Stimulated activated CD4-positive, alpha-beta T cell treated with anti-CD3 and anti-CD28 coated beads, TNF-alpha, amount 100 ng/mL, for 1 hour (primary cell): ENCODE measurements at places on chromosomes 4 and X.

DNA sequence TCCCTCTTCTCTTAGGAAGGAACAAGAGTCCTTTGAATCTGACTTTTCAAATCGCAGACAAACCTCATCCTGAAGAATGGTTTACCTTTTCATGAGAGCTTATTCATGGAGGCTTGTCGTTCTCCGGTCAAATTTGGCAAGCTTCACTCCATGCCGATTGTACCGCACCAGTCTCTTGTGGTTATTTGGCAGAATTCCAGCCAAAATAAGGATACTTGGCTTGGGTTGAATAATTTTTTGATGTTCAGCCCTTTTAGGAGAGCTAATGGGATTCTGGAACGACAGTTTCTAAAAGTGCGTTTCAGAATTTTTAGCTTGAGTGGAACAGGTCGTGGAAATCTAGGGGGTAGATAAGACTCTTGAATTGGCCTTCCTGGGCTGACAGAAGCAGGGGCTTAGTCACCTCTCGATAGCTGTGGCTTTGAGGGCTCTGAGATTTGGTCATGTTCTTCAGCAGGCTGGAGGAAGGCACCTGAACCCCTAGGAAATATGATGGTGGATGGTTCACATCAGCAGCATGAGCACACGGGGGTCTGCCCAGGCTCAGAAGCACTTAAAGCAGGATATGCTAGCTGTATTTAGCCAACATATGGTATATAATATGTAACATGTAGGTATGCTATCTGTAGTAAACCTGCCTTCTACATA is 1.5 kb downstream of the KLHL2 start:
- no peak for DNase-seq

GRCh38 chrX:17005712-17006368 is 59.4 kb downstream of the REPS2 start:
- DNase-seq = no peak

GRCh38 chrX:110178179-110178865 is 139.6 kb downstream of the AMMECR1 start:
- no peak for DNase-seq

GRCh38 chr4:152586668-152587067 is 50.8 kb upstream of the FBXW7 start:
- DNase-seq = no peak

- DNase-seq = no peak
Observed at GRCh38 chrX:78979789-78980464, 34.7 kb downstream of the P2RY10 start.

DNA sequence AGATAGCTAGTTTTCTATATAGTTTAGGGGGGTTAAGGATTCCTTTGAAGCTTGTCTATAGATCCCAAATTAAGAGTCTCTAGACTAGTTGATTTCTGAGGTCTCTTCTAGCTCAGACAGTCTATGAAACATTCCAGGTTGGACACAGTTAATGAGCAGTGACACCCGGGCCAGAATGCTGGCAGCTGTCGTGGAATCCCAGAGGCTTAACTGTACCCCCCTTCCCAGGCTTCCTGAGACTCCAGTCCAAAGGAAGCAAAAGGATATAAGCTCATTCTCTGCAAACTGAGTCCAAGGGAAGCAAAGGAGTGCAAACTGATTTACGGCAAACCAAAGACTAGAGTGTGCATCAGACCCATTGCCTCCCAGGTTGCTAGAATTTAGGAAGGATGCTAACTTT is 62.9 kb downstream of the DCX start:
- no peak for DNase-seq

DNA sequence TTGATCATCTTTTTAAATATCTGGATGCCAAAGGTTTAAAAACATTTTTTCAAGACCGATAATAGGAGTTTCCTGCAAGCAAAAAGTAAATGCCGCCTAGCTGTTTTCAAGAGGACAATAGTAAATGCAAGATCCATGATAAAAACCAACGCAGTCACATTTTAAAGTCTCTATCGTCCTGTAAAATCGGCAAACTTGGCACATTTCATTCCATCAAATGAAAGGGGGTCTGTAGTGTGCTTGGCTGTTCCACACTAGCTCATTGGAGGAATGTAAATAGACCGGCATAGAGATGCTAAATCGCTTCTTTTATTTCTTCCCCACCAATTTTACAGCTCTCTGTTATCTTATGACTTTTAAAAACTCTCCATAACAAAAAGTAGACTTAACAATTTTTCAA is 202.2 kb downstream of the NLGN4X start:
- DNase-seq = no peak

GRCh38 chr4:125096662-125097061 is 218.1 kb upstream of the FAT4 start:
- DNase-seq = no peak

DNA sequence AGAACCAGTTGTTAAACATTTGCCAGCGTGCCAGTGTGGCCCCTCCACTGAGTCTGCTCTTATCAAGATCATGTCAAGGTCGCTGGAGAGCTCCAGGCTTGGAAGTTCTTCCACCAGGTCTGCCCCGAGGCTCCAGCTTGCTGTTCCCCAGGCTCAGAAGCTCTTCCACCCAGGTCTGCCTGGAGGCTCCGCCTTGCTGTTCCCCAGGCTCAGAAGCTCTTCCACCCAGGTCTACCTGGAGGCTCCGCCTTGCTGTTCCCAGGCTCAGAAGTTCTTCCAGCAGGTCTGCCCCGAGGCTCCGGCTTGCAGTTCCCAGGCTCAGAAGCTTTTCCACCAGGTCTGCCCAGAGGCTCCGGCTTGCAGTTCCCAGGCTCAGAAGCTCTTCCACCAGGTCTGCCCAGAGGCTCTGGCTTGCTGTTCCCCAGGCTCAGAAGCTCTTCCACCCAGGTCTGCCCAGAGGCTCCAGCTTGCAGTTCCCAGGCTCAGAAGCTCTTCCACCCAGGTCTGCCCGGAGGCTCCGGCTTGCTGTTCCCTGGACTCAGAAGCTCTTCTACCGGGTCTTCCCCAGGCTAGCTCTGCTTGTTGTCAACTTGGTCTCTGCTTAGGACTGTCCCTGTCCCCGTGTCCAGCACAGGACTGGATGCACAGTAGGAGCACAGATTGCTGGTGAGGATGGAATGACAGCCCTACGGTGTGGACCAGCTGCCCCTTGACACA is 54.4 kb downstream of the HMX1 start:
- no peak for DNase-seq

DNA sequence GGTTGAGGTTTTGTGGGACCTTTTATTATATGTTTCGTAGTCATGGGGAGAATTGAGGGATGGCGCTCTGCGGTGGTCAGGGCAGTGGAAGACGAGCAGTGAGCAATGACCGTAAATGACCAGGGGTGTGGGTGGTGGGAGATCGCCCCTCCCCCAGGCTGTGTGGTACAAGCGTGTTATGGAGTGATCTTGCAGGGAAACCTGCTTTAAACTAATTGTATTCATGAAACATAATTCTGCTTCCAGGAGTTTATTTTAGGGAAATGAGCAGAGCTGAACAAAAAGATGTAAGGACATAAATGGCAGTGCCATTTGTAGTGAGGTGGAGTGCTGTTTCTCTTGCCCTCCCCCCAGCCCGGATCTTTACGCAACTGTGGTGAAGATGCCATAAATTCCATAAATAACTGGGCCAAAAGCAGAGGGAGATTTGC is 20.2 kb downstream of the GYG2 start:
- DNase-seq = no peak

- DNase-seq = no peak
Observed at GRCh38 chr4:12723849-12724447, 760.2 kb downstream of the RAB28 start.

- DNase-seq = no peak
Observed at GRCh38 chr4:187479511-187479910, 516.1 kb upstream of the ZFP42 start.

DNA sequence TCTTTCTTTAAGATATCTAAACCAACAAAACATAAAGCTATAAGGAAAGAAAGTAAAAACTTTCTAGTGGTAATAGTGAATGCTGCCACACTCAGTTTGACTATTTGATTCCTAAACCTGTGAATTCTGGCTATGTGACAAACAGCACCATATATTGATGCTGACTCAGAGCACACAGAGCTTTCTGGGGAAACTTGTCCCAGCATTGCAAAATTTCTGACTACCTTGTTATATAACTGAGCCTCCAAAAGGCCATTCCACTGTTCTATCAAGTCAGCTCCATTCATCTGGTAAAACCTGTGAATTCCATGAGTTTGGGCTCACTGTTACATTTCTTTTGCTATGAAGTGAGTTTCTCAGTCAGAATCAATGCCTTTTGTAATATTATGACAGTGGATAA is 1229.7 kb downstream of the PCDH18 start:
- no peak for DNase-seq

DNA sequence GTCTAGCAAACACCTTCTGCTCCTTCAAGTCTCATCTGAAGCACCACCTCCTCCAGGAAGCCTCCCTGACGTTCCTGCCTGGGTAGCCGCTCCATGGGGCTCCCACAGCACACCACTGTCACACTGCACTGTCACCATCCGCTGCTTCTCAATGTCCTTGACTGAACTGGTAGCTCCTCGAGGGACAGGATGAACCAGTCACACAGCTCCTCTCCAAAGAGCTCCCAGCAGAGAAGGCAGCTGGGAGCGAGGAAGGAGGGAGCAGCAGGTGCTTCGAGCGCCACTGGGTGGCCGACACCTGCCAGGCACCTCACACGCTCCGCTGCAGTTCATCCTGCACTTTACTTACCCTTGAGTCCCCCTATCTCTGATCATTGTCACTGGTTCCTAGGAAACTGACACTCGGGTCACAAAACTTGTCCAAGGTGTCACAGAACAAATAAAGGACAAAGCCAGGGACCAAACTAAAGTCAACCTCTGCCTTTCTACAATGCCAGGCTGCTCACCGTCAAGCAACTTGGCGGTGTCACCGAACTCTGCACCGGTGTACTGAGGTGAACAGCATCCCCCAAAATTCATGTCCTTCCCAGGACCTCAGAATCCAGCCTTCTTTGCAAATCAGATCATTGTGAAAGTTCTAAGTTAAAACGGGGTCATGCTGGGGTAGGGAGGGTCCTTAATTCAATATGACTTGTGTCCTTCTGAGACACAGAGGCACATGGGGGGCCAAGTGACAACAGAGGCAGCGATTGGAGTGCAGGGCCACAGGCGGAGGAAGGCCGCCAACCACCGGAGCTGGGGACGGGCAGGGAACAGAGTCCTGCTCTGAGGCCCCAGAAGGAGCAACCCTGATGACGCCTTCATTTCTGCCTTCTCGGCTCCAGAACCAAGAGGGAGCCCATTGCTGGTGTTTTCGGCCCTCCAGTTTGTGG is 5.5 kb upstream of the S100P start:
- DNase-seq = no peak

GRCh38 chr4:31557437-31557836 is 837.3 kb downstream of the PCDH7 start:
- no peak for DNase-seq

- DNase-seq = no peak
Observed at GRCh38 chr4:97235521-97235920, 907.8 kb downstream of the STPG2 start.

GRCh38 chrX:17262123-17262522 is 112.9 kb upstream of the NHS start:
- no peak for DNase-seq

GRCh38 chrX:148229801-148230303 is 248.7 kb downstream of the FMR1NB start:
- no peak for DNase-seq

- no peak for DNase-seq
Observed at GRCh38 chr4:98929341-98930267, 671 bp upstream of the EIF4E start.

DNA sequence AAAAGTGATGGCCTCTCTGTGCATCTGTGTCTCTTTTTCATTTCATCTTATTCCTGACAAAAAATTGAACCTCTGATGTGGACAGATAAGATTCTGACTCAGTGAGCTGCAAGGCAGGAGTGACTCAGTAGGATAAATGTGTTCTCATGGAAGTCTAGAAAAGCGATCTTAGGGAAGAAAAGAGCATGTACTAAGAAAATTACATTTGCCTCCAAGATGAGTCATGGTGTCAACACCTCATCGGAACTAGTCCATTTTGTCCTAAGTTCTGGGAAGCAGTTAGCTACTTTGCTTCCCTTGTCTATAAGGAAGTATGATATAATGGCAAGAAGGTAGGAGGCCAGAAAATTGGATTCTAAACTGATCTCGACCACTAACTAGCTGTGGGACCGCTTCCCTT is 83.5 kb upstream of the AFF2 start:
- DNase-seq = no peak

DNA sequence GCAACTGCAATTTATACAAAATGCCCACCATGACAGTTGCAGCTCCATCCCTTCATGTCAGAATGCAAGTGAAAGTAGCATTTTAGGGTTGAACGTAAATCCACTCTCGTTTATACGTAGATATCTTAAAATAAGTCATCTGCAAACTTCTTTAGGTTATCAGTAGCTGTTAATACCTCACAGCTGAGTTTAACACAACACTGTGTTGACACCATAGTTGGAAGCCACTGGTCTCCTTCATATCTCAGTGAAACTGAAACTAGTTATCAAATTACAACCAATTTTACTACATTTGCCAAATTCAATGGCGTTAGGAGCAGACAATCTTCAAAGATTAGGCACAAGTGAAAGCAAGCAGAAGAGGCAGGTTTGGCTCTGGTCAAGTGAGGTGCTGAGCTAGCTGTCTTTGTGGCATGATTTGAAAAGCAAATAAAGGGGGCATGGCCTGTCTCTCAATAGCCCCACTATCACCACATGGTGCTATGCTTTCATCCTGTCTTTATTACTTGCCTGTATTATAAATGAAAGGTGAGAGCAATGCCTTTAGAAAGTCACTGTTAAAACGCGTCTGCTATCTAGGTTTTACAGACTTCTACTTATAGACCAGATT is 12.3 kb downstream of the PPP3CA start:
- DNase-seq = no peak

DNA sequence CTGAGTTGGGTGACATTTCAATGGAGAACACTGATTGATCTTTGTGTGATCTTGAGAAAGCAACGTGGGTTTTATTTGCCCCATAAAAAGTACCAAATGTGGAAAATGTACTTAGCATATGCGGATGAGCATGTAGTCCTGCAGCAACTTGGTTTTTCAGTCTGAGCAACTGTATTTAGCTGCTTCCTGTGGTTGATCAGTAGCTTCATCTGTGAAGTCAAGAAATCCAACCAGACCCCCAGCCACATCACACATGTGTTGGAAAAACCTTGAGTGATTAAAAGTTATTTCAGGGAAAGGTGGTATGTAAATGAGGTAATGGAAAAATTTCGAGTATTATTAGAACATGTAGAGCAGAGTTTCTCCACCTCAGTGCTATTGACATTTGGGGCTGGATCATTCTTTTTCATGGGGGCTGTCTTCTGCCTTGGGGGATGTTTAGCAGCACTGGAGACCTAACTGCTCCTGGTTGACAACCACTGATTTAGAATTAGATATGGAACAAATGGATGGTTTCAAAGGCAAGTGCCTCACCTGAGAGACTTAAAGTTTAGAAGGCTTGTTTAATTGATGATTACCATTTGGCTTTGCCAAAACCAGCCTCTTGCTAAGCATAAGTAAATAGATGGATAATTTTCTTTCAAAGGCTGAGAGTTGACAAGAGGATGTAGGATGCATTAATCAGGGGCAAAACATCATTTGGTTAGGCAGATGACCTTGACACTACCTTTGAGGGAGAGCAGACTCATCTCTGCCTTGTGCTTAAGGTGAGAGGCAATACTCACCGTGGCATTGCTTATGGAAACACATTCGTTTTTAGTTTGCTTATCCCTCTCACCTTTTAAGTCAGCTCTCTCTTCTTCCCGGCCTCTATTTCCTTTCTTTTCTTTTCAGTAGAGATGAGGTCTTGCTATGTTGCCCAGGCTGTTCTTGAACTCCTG is 193.0 kb upstream of the RPS6KA3 start:
- no peak for DNase-seq

GRCh38 chrX:46333550-46333949 is 211.7 kb downstream of the ZNF674 start:
- no peak for DNase-seq

GRCh38 chr4:121183361-121183760 is 19.2 kb upstream of the TNIP3 start:
- no peak for DNase-seq
